ENCODE measurements at places on chromosomes 12 and 14.

DNA sequence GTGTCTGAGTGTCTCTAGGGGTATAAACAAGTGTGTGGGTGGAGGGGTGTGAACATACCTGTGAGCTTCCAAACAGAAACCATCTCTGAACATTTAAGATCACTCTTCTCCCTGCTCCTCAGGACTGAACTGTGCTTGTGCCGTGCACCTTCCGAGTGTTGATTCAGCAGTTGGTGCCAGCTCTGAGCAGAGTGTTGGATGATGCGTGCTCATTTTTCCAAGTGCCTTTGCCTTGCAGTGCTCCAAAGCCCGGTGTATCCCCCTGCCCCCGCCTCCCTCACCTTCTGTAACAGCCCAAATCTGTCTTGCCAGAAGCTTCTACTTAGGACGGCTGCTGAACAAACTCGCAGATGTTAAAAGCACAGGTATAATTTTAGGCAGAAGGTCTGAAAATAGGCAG, 4.4 kb downstream of the WSCD2 start:
- DNase-seq = no peak

GRCh38 chr12:129200576-129200975, 347.3 kb downstream of the GLT1D1 start:
- no peak for DNase-seq

DNA sequence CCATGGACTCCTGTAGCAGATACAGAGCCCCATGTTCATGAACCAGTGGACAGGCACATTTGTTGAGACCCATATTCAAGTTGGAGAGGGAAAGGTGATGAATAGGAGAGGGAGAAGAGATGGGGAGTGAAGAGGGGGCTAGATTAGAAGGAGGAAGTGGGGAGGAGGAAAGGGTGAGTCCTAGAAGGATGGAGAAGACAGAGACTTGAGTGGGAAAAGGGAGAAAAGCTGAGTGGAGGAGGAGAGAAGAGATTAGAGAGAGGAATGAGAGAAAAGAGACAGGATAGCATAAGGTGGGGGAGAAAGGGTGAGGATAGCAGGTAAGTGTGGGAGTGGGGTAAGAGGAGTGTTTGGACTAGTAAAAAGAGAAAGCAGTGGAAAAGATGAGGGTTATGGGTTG, 4.9 kb upstream of the ASIC1 start:
- no peak for DNase-seq

DNA sequence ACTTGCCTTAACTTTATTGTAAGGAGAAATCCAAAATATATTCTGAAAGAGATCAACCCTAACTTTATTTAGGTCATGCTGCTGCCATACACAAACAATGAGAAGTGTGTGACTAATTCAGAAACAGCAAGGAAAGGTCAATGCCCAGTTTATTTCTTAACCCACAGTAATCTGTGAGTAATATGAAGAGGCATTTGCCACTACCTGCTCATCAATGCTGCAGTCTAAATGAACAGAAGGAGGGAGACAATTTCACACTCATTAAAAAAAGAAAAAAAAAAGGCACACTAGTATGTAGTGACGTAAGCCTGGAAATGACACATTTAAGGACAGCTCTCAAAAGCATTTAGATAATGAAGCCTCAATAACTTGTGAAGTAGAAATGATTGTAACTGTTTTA, 90.5 kb upstream of the FOXN3 start:
- no peak for DNase-seq

DNA sequence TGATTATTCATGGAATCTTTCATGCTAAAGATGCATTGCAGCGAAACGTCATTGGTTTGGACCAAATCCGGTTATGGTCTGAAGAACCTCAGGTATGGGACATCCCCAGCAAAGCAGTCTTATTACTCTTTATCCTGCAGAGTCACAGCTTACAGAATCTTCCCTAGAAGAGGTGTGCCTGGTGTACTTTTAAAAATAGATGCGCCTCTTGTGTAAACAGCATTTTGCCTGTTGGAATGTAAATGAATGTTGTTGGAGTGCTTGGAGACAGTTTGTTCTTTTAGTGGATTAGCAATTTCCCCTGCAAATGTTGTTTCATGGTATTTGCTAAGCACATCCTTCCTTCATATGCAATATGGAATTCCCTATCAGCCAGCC, 242.5 kb downstream of the ZFP36L1 start:
- DNase-seq = no peak

GRCh38 chr14:56119201-56119981, 1.2 kb downstream of the PELI2 start:
- DNase-seq = peak; percentile 39

DNA sequence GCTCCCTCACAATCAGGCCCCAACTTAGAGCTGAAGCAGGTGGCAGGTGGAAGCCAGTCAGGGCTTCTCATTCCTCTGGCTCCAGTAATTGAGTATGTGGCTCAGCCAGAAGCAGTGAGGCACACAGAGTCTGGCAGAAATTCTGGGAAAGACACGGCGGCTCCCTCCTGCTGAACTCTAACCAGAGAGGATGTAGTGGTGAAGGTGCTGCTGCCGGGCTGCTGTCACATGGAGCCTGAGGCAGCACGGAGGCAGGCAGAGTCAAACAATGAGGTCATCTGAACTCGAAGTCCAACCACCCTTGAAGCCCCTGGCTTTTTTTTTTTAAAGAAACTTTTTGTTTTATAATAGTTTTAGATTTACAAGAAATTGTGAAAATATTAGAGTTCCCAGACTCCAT, 33.4 kb upstream of the SMOC1 start:
- DNase-seq = peak; percentile 61
